Coronary artery (tissue), 2 donors: ENCODE measurements at places on chromosomes 6 and 20.

- no peak for DNase-seq
These were observed 116.0 kb downstream of the LRRC1 start for GRCh38 chr6:53910834-53911233.

DNA sequence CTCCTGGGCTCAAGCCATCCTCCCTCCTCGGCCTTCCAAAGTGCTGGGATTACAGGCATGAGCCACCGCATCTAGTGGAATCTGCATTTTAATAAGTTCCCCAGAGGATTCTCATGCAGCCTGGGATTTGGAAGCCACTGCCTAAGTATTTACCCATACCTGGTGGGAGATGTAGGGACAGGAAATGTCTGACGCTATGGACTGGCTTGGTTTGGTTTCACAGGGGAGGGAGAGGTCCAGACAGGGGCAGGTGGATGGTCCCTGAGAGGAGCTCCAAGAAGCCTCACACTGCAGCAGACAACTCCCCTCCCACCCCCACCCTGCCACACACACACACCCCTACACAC, 4.4 kb downstream of the VSTM2L start:
- DNase-seq, result no peak

GRCh38 chr20:49765846-49766541, 46.6 kb upstream of the SLC9A8 start:
- DNase-seq, result no peak

- DNase-seq, result no peak
These were observed 2.5 kb upstream of the SLC17A9 start for GRCh38 chr20:62949962-62950361.

DNA sequence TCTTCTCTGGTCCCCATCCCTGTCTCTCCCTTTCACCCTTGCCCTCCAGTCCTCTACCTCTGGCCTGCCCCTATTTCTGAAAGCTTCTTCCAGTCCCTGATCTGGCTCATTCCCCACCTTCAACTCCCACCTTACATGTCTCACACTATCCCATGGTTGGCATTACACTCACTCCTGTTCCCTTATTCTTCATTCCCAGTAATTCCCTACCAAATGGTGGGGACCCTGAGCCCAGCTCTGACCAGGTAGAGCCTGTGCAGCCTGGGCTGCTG, 6.4 kb downstream of the TP53INP2 start:
- no peak for DNase-seq

DNA sequence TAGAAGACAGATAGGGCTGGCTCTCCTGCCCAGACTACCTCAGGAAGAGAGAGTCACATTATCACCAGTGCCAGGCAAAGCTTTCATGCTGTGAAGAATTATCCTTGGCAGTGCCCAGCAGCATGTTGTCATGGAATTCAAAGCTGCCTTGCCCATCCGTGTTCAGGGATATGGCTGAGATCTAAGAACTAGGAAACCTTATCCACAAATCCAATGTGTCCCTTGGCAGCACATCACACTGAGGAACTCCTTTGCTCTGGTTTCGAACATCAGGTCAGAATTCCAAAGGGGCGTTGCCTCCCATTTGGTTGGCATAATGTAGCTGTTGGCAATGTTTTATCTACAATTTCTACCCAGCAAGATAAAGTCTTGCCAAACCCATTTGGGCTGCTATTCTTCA, 52.7 kb downstream of the ADGRF1 start:
- DNase-seq, result no peak

GRCh38 chr20:41905199-41905598, 287.0 kb upstream of the CHD6 start:
- no peak for DNase-seq

GRCh38 chr6:14542670-14543366, 425.2 kb downstream of the CD83 start:
- no peak for DNase-seq

GRCh38 chr6:150266963-150267685, 101.7 kb upstream of the IYD start:
- no peak for DNase-seq

- no peak for DNase-seq
These were observed 149.1 kb upstream of the AGPAT4 start for GRCh38 chr6:161422710-161423680.
